ENCODE measurements at places on chromosomes 16 and 17.

DNA sequence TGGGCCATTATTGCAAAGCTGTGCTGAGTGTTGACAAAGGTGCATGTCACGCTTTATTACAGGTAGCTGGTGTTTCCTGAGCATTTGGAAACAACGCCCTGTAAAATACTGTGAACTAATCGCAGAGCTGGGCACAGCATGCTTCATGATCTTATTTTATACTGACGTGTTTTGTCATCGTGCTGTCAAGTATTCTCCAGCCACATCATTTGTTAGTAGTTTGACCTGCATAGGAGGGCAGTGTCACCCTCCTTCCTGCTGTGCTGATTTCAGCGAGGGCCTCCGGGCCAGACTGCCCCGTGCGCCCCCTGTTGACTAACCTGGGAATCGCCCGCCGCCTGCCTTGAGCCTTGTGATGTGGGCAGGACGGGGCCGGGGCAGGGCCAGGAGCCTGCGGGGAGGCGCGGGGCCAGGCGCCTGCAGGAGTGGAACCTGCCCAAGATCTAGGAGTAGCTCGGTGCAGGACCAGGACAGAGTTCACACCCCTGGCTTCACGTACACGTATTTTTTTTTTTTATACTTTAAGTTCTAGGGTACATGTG lies 820.7 kb downstream of the KCNJ18 start:
- DNase-seq: no peak

DNA sequence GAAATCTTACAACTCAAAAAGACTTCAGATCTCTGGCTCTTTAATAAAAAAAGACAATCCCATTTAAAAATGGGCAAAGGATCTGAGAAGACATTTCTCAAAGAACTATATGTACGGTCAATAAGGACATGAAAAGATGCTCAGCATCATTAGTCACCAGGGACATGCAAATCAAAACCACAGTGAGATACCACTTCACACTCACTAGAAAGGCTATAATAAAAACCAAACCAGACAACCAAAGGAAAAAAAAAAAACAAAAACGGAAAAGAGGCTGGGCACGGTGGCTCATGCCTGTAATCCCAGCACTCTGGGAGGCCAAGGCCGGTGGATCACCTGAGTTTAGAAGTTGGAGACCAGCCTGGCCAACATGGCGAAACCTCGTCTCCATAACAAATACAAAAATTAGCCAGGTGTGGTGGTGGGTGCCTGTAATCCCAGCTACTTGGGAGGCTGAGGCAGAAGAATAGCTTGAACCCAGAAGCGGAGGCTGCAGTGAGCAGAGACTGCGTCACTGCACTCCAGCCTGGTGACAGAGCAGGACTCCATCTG lies 1.7 kb upstream of the NPIPB7 start:
- DNase-seq: no peak

DNA sequence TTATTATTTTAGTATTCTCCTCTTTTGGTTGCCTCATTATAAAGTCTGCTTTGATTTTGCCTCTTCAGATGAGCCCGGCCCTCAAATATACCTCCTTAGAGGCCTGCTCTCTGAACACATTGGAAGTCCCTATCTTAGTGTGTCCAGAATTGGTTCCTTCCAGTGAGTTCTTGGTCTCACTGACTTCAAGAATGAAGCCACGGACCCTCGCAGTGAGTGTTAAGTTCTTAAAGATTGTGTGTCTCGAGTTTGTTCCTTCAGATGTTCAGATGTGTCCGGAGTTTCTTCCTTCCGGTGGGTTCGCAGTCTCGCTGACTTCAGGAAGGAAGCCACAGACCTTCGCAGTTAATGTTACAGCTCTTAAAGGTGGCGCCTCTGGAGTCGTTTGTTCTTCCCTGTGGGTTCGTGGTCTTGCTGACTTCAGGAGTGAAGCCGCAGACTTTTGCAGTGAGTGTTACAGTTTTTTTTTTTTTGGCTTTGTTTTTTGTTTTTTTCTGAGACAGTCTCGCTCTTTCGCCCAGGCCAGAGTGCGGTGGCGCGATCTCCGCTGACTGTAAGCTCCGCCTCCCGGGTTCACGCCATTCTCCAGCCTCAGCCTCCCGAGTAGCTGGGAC lies 45.8 kb upstream of the NOS2 start:
- DNase-seq: no peak

DNA sequence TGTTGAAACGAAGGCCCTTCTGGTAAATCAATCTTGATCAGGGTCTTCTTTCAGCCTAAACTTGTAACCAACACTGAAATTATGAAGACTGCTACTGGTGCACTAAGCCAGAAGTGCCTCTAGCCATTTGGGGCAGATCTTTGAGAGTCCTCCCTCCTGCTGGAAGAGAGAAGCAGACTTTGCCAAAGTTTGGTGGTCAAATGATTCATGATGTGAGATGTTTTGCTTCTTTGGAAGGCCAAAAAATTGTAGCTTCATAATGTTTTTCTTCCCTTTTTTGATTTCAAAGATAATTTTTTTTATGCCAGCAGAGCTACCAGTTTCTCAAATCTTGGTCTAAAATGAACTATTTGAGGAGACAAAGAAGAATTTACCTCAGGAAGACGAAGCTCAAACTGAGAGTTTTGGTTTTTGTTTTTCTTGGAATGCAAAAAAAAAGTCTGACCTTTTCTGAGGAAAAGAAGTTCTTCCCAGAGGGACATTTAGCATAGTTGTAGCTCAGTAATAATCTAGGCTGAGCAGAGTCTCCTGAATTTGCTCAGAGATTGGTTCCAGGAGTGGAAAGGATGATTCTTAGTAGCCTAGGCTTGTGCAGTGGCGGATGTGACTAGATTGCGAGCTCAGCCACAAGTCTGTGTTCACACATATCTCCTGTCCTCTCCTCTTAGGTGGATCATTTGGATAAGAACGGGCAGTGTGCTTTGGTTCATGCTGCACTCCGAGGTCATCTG lies 50.9 kb downstream of the CYB561 start:
- DNase-seq: no peak

DNA sequence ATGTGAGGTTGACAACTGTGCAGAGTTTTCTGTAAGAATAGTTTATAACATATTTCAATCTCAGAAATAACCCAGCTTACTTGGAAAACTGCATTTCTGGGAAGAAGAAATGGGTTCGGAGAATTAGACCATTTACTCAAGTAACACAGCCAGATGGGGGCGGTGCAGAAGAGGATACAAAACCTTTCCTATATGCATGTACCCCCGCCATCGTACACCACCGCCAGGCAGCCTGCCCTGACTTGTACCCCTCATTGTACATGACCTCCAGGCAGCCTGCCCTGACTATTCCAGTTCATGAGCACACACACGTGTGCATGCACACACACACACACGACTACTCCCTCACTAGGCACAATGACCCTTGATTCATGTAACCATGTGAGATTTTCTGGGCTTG lies 154.0 kb downstream of the C16orf78 start:
- DNase-seq: no peak

DNA sequence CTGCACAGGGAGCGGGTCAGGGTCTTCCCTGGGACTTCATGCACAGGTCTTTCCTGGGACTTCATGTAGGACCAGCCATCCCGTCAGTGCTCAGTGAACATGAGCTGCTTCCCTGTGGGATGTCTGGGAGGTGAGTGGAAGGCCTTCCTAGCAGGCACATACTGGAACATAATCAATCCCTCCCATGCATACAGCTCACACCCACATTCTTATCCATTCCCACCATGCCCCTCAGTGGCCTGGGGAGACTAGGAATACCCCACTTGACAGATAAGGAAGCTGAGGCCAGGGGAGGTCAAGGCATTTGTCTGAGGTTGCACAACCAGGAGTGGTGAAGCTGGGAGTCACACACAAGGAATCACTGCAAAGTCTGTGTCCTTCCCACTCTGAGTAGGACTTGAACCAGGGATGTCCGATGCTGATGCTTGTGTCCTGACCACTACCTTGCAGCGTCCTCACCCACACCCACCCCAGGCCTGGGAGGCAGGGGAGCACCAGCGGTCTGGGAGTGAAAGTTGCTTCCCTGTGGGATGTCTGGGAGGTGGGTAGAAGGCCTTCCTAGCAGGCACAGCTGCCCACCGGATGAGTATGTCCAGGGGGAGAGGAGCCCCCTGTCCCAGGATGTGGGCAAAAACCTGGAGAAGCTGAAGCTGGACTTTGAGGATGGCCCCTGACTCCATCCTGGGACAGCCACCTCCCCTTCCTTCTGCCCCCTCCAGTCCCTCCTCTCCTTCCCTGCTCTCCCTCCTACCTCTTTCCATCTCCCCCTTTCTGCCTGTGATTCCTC lies 1.0 kb upstream of the NLRC5 start:
- no peak for DNase-seq

GRCh38 chr16:79047337-79047736 lies 553.2 kb downstream of the MAF start:
- DNase-seq: peak; percentile 5

DNA sequence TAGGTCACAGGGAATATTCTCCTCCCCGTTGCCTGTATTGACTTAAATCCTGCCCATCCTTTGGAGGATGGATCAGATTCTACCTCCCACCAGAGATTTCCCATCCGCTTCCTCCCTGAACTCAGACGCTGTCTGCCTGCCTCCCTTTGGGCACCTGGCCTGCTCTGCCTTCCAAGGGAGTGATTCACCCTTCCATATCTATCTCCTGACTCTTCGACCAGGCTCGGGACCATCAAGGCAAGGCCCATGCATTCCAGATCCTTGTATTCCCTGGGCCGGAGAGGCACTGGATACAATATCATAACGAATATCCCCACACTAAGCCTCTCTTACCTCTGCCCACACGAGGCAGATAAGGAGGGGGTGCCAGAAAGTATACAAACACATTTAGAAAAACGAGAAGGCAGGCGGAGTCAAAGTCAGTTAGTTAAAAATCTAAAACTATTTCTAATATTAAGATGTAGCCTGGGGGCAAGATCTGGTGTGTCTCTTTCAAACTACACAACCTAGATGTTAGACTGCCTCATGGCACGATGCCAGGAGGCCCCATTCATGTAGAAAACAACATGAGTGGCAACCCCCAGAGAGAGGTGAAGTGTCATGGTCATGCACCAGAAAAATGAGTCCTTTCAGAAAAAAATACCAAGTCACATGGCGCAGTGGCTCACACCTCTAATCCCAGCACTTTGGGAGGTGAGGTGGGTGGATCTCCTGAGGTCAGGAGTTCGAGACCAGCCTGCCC lies 9.2 kb downstream of the PMP22 start:
- DNase-seq: no peak

GRCh38 chr16:53849585-53849984 lies 145.6 kb downstream of the FTO start:
- DNase-seq: no peak

- DNase-seq: no peak
These were observed 1.2 kb upstream of the TAOK1 start for GRCh38 chr17:29388937-29389336.

- DNase-seq: no peak
These were observed 249.4 kb downstream of the PRKCA start for GRCh38 chr17:66551839-66552238.

GRCh38 chr17:81210868-81211267 lies 11.9 kb downstream of the CEP131 start:
- DNase-seq: no peak

DNA sequence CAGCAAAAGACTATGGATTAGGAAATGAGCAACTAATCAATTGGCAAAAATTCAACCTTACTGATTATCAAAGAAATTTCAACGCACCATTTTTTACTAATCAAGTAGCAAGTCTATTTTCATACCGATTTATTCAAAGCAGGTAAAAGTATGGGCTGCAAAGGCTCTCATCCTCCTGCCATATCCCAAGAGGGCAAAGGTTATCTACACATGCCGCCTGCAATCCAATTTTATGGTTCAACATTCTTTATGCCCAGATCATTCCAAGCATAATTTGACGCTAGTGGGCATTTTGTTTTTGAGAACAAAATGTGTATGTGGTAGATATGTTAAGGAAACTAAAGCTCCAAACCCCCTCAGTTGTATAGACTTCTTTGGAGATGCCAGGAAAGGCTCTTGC lies 270.6 kb downstream of the MAF start:
- no peak for DNase-seq

GRCh38 chr16:61540216-61540615 lies 496.0 kb downstream of the CDH8 start:
- DNase-seq: no peak

DNA sequence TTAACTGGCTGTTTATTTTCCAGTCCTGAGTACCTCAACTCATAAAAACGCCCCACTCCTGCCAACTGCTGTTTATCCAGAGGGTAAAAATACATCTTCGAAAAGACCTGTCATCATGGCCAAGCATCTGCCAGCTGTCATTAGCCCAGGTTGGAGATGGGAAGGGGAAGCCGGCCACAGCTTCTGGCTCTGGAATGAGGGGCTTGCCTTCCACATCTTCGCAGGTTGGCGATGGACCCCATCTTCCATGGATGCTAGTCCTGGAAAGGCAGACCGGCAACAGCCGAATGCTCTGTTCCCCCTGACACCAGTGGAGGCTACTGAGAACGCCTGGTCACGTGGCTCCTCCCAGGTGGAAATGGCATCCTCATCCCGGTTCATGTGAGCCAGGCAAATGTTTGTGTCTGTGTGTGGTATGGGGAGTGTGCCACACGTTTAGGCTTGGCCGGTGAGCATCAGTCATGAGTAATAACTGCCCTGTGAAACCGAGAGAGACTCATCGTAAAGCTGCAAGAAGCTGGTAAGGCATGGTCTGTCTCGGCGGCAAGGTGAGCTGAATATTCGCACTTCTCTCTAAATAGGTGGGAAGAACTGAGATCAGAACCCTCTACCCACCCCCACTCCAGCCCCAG lies 420 bp upstream of the KRTAP17-1 start:
- DNase-seq: no peak

- peak; percentile 85 for DNase-seq
These were observed 19.3 kb downstream of the CRISPLD2 start for GRCh38 chr16:84839054-84839453.

- DNase-seq: no peak
These were observed 60.2 kb downstream of the WIPI1 start for GRCh38 chr17:68397108-68397536.

DNA sequence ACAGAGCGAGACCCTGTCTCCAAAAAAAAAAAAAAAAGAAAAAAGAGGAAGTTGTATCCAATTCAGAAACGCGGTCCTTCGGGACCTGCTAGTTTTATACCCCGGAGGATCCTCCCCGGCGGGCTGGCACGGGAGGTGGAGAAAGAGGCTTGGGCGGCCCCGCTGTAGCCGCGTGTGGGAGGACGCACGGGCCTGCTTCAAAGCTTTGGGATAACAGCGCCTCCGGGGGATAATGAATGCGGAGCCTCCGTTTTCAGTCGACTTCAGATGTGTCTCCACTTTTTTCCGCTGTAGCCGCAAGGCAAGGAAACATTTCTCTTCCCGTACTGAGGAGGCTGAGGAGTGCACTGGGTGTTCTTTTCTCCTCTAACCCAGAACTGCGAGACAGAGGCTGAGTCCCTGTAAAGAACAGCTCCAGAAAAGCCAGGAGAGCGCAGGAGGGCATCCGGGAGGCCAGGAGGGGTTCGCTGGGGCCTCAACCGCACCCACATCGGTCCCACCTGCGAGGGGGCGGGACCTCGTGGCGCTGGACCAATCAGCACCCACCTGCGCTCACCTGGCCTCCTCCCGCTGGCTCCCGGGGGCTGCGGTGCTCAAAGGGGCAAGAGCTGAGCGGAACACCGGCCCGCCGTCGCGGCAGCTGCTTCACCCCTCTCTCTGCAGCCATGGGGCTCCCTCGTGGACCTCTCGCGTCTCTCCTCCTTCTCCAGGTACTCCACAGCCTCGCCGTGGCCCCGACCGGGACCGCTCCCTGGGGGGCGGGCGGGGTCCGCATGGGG lies at the start of gene CDH3:
CDH3 (plus strand) TSS at position 596 of the 779 bp plus-strand sequence; CDS start at position 666, 70 bp downstream.
- peak; percentile 25 for DNase-seq
